Suppressor macrophage (primary cell): ENCODE measurements at places on chromosomes 11 and 22.

GRCh38 chr22:36937319-36938027 lies 24.0 kb downstream of the CSF2RB start:
- no peak for DNase-seq

DNA sequence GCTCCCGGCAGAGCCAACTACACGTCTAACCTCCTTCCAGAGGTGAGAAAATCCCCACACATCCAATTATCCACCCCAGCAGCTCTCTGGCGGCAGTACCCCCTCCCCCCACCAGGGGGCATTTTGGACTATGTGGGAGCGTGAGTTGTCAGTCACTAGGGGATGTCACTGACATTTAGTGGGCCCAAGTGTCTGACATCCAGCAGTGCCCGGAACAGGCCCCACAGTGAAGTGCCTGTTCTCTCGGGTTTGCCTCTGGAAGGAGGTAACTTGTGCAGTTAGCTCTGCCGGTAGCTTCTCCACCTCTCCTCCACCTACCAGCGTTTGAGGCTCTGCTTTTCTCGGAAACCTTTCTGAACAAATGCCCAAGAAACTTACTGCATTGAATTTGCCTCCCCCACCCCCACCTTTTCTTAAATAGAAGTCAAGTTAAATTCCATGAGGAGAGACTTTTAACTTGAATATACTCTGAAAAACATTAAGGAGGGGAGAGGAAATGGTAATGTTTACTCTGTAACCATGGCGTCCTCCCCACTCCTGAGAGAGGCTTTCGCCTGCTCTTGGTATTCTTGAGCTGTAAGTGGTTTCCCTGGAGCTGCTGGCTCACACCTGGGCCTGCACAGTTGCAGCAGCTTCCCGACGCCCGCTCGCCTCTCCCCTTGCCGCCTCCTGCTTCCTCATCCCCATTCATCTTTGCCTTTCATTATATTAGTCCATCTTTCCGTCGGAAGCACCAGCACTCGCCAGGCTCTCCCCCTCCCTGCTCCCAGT lies 112.8 kb downstream of the WNT7B start:
- peak; percentile 65 for DNase-seq

GRCh38 chr11:47571895-47572294 lies 6.5 kb downstream of the PTPMT1 start:
- no peak for DNase-seq

GRCh38 chr11:46240861-46241260 lies 36.6 kb upstream of the CREB3L1 start:
- DNase-seq, result no peak

DNA sequence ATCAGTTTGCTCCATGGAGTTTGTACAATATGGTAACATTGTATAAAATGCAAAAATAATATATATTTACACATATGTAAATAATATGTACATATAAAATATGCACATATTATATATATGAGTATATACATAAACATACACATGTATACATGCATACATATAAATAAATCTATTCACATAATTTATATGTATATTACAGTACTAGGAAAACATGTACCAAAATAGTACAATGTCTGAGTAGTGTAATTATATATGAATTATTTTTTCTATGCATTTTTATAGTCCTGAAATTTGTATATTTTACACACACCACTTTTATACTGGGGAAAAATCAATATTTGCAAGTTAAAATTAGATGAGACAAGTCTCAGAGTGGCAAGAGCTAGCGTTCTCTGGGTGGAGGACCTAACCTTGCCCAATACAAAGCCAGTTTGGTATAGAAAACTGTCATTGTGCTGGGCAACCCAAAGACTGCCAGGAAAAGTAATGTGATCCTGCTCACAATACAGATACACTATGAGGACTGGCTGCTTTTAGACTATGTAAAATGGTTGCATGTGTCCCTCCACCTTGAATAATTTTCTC lies 889.4 kb downstream of the LRRC4C start:
- DNase-seq, result no peak

DNA sequence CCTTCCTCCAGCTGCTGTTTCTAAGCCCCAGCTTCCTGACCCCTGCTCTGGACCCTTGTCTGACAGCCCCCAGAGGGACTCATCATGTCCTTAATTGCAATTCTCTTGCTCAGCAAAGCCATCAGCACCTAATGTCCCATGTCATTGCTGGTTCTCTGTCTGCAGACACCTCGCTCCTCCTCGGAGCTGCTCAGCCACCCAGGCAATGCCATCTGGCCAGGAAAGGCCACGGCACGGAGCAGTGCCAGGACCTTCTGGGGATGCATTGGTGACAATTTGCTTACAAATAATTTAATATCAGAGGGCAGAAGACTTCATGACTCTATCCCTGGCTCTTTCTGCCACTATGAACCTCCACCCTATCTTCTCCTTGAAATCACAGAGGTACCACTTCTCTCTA lies 107.0 kb upstream of the THY1 start:
- DNase-seq, result no peak
